ENCODE measurements at places on chromosomes 12 and 14.

GRCh38 chr14:35020713-35021112 is 25.4 kb upstream of the FAM177A1 start:
- no peak for DNase-seq

- no peak for DNase-seq
These were observed 71.7 kb downstream of the IGF1 start for GRCh38 chr12:102408487-102409297.

DNA sequence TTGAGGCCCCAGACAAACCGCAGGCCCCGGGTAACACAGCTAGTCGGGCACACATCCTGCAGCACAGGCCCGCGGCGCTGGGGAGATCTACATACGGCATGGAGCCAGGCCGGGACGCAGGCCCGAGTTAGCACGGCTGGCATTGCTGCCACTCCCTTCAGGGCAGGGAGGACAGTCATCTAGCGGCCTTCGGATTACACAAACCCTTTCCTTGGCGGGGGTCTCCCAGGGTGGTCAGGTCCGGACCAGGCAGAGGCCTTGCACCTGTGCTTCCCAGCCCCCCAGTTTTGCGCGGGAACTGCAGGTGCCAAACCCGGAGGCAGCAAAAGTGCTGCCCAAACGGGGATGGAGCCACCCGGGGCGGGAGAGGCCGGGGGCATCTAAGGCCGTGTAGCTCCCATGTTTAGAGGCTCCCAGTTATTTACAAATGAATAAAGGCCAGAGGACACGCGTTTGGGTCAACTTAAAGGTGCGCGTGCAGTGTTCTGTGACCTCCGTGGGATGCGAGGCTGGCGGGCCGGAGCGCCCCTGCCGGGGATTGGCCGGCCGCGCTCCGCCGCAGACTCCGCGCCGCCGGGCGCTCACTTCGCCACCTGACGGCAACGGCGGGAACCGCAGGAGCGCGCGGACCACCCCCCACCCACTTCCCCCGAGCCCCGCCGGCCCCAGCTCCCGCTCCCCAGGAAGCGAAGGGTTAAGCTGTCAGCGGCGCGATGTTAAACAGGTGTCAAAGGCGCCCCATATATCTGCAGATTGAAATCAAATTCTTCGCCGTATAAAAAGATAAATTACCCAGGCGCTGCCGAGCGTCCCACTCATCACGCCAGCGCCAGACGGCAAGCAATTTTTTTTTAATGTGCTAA is 18.1 kb downstream of the VSX2 start:
- DNase-seq: no peak

DNA sequence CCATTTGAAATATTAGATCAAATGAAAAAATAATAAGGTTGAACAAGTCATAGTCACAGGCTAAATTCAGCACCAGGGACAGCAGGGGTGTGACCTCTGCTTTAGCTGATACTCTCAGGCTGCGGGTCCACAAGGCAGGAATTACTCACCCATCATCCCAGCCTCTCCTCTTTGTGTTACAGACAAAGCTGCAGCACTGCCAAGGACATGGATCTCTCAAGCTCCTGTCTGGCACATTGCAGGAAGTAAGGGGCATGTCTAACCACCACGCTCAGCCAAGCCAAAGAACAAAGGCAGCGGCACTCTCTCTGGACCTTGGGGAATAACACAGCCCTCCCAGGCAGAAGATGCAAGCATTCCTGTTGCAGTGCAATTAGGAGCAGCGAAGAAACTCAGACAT is 783.8 kb downstream of the VRK1 start:
- no peak for DNase-seq

- no peak for DNase-seq
These were observed 1.5 kb downstream of the TSHR start for GRCh38 chr14:80956922-80957321.

GRCh38 chr14:103281496-103282231 is 52.4 kb upstream of the EIF5 start:
- no peak for DNase-seq

- no peak for DNase-seq
These were observed 7.8 kb upstream of the PLEKHG3 start for GRCh38 chr14:64696355-64696857.

GRCh38 chr12:14605401-14605989 is 37.8 kb upstream of the PLBD1 start:
- no peak for DNase-seq

- no peak for DNase-seq
These were observed 636.3 kb downstream of the DIO2 start for GRCh38 chr14:79575032-79575431.

DNA sequence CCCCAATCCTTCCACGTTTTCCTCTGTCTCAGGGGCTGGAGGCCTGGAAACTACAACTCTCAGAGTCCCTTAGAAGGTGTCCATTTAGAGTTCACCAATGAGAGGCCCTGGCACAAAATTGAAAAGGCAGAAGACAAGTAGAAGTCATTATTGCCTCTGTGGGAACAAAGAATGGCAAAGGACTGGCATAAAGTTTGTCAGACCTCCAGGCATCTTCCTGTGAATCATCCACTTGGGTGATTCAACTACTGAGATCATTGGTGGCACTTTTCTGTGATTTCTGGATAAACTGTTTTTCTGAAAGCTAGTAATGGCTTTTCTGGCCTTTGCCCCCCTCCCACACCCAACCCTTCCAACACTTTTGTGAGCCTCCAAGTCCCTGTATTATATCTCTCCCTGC is 42.6 kb upstream of the C12orf42 start:
- DNase-seq: no peak

DNA sequence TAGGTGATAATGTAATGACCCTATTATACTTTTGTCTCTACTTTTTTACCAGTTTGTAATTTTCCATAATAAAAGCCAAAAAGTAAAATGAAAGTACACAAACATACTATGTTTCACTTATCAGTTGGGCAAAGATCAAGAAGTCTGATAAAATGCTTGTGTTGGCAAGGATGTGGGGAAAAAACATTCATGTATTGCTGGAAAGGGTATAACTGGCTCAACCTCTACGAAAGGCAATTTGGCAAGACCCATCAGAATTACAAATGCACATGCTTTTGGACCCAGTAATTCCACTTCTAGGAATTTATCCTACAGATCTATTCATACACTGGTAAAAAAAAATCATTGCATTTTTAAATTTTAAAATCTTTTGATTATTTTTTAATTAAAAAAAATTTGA is 68.0 kb downstream of the SPTB start:
- DNase-seq: no peak

DNA sequence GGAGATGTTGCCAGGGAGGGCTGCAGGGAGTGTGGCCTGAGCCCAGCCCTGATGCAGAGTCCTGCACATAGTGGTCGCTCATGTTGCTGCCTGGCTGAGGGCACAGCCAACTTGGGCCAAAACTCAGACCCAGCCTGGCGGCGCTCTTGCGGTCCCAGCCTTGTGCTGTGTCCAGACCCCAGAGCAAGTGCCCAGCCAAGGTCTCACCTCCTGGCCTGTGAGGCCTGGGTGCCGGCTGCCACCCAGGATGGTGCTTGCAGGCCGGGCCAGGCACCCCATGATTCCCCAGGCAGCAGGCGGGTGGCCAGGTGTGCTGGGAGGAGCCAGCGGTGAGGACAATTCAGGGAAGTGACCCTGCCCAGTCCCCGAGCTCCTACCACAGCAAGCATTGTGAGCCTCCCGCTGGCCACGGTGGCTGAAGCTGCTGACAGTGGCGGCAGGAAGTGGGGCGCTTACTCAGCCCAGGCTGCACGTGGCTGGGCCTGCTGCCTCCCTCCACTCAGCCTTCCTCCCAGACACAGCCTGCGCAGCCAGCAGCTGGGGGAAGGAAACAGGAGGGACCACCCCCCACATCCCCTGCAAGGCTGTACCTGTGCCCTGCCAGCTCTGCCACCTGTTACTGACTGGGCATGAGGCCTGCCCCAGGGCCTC is 17.7 kb upstream of the PGF start:
- DNase-seq: peak; percentile 88

DNA sequence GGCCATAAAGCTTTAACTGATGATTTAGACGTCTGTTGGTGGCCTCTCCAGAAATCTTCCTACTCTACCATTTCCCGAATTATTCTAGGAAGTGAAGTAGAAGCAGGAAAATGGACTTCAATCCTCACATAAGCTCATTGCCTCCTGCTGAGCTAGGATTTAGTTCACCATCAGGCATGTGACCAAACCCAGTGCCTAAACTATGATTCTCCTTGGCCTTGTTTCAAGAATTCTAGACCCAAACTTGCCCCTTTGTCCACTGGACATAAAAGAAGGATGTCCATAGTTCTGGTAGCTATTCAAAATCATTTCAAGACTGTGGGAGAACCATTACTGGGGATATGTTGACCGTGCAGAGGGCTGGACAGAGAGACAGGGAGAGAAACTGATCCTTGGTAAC is 105.8 kb downstream of the C12orf50 start:
- no peak for DNase-seq

- no peak for DNase-seq
These were observed 190.9 kb downstream of the ETV6 start for GRCh38 chr12:11840366-11840765.

- DNase-seq: no peak
These were observed 29.6 kb downstream of the BEGAIN start for GRCh38 chr14:100557658-100558057.

DNA sequence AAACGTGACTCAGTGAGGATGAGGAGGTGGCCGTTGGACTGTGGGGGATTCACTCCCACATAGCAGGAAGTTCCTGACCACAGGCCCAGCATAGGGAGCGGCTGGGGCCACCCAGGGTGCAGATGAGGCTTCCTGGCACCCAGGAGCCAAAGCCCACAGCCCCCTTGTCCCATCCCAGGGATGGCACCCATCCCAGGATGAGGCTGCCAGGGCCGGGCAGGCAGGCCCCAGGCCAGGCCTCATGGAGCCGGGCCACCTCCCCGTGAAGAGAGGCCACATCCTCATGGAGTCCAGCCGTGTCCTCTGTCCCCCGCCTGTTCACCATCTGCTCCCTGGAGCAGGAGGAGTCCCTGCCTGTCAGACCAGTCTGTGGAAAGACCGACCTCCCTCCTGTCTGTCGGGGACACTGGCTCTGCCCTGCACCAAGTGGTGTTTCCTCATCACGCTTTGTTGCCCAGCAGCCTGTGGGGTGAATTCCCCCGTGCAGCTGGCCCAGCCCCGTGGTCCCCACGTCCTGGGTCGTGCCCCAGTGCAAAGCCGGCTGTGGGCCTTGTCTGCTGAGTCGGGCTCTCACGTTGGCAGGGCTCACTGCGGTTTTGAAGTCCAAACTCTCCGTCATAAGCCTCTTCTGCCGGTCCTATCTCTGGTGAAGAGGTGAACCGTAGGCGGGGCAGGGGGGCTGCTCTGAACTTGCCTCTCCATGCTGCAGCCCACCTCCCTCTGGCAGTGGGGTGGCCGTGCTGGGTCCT is 24.5 kb downstream of the MMP17 start:
- DNase-seq: no peak

DNA sequence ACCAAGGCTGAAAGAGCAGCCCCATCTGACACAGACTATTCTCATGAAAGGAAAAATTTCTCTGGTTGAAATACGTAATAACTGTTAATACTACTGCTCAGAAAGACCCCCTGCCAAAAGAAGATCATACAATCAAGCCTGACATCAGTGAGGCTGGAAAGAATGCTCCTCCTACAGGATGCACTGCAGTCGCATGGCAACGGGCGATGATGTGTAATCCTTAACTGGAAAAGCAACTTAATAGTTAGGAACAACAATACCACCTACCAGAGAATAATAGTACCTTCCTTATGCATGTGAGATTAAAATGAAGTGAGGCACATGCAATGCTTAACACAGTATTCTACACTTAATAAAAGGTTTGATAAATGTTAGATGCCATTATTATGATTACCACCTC is 1.2 kb upstream of the GOLGA5 start:
- no peak for DNase-seq

- no peak for DNase-seq
These were observed 3.5 kb upstream of the RND1 start for GRCh38 chr12:48869191-48869590.

DNA sequence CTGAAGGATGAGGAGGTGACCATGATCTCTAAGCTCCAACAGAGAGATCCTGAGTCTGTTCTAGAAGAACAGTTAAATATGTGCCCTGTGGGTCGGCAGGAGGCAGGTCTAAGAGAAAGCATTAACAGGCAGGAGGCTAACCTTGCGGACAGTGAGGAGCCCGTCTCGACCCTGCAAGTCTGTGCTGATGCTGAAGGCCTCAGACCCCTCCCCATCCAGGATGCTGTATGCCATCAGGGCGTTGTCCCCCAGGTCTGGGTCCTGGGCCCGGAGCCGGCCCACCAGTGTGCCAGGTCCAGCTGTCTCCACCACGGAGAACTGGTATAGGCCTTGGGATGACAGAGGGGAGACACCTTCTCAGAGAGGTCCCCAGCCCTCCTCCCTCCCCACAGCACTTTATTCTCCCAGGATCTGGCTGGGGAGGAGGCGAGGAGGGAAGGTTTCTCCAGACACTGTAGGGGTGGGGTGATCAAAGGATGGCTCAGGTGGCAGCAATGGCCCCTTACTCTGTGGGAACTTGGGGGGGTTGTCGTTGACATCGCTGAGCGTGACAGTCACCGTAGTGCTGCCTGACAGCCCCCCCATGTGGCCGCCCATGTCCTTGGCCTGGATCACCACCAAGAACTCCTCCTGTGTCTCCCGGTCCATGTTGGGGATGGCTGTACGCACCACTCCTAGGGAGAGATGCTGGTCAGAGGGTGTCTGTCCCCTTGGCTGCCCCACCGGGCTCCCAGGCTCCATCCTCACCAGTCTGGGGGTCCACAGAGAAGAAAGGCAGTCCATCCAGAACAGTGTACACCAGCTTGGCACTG is 3.1 kb downstream of the CDH24 start:
- peak; percentile 75 for DNase-seq

DNA sequence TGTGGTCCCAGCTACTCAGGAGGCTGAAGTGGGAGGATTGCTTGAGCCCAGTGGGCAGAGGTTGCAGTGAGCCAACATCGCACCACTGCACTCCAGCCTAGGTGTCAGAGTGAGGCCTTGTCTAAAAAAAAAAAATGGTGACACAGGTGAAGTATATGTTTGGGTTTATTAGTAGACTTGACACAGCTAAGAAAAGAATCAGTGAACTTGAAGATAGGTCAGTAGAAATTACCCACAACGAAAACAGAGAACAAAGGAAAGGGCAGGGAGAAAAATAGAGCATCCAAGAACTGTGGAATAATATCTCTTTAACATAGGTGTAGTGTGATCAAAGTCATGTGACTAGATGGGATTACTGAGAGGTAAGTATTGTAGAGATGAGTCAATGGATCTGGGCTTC is 23.7 kb downstream of the ATF1 start:
- DNase-seq: no peak

GRCh38 chr14:21069388-21070082 is 569 bp upstream of the ARHGEF40 start:
- no peak for DNase-seq

DNA sequence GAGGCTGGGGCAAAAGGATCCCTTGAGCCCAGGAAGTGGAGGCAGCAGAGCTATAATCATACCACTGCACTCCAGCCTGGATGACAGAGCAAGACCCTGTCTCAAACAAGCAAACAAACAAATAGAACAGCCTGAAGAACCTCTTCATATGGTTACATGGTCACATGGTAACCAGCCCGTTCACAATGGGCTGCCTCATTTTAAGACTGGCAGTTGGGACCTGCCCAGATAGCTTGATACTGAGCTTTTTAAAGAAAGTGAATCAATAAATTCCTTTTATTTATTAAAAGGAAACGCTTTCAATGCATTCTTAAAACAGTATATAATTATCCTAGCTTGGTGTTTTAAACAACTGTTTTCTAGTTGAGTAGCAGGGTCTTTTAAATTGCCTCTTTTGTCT is 10.5 kb downstream of the MLXIP start:
- DNase-seq: no peak

- no peak for DNase-seq
These were observed 1.6 kb downstream of the CDH24 start for GRCh38 chr14:23055621-23056144.

All from aorta (tissue), 5 donors.